Pons (tissue), 1 donor: ENCODE measurements at places on chromosomes 12 and 14.

DNA sequence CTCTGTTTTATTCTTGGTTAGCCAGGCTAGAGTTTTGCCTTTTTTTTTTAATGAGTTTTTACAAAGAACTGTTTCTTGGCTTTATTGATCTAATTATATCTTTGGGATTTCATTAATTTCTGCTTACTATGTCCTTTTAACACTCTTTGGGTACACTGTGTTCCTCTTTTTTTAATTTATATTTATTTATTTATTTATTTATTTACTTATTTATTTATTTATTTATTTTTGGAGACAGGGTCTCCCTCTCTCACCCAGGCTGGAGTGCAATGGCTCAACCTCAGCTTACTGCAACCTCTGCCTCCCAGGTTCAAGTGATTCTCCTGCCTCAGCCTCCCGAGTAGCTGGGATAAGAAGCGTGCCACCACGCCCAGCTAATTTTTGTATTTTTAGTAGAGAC is 15.1 kb upstream of the MARK3 start:
- no peak for DNase-seq

- no peak for DNase-seq
These were observed 77.2 kb downstream of the BTG1 start for GRCh38 chr12:92068459-92068858.

- DNase-seq, result no peak
These were observed 79.8 kb downstream of the SRRM4 start for GRCh38 chr12:119060847-119061796.

GRCh38 chr14:28773861-28774691 is 7.5 kb downstream of the FOXG1 start:
- DNase-seq, result no peak

GRCh38 chr12:67276421-67276820 is 7.3 kb downstream of the CAND1 start:
- no peak for DNase-seq
